CD4-positive, alpha-beta T cell treated with Interleukin-17A for 4 hours (primary cell): ENCODE measurements at places on chromosomes 12 and 14.

DNA sequence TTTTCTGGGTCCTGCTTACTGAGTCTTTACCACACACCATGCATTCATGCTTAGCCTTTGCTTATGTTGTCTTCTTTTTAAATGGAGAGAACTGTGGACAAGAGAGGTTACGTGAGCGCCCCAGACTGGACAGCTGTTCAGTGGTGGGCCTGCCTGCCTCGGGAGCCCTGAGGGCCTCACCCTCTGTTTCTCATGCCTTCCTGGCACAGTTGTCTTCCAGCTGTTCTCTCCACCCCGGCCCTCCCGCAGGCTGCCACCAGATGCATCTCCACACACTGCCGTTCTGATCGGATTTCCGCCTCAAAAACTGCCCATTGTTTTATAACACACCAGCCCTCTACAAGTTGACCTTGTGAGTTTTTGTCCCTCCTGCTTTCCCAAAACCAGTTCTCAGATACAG, 100.8 kb downstream of the SAMD4A start:
- no peak for DNase-seq

DNA sequence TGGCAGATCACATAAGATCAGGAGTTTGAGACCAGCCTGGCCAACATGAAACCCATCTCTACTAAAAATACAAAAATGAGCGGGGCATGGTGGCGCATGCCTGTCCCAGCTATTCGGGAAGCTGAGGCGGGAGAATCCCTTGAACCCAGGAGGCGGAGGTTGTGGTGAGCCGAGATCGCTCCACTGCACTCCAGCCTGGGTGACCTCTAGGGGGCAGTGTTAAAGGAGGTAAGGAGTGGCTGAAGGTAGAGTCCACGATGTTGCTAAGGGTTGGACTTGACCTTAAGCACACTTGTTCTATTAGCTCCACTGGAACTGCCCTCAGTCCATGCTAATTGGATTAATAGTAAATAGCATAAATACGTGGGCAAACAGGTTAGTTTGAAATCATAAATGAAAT, 62.4 kb upstream of the PSMC1 start:
- DNase-seq: peak; percentile 16

DNA sequence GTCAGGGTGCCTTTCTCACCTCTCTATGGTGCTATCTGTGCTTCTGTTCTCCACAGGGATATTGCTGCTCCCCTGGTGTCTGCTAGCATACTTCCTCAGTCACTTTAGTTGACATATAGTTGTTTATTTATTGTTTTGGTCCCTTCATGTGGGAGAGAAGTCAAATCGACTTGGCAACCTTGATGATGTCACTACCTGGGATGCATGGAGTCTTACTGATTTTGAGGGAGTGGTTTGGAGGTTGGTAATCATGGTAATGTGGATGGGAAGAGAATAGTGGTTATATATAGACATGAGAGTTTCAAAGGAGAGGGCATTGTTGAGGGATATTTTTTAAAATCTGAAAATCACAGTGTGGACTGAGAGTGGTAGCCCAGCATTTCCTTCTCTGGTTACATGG, 73.6 kb upstream of the FBXO33 start:
- DNase-seq: no peak

GRCh38 chr14:24892497-24893051, 157.4 kb downstream of the STXBP6 start:
- no peak for DNase-seq

GRCh38 chr12:109894939-109895338, 5.1 kb upstream of the TCHP start:
- DNase-seq: no peak

DNA sequence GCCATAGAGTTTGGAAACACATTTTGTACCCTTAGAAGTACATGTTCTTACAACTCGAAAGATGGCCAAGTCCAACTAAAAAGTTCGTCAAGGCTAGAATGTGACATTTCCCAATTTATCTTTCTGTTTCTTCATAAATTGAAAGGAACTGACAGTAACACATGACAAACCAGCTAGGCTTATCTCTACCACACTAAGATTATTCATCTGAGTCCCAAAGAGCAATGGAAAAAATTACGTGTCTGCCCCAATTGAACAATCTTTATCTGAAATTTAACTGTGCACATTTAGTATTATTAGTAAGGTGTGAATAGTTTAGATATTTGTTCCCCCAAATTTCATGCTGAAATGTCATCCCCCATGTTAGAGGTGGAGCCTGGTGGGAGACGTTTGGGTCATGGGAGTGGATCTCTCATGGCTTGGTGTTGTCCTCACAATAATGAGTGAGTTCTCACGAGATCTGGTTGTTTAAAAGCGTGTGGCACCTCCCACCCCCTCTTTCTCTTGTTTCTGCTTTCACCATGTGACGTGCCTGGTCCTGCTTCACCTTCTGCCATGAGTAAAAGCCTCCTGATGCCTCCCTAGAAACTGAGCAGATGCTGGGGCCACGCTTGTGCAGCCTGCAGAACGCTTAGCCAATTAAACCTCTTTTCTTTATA, 13.3 kb downstream of the CPM start:
- DNase-seq: no peak

- no peak for DNase-seq
These were observed 20.4 kb upstream of the FBXO33 start for GRCh38 chr14:39452680-39453079.

DNA sequence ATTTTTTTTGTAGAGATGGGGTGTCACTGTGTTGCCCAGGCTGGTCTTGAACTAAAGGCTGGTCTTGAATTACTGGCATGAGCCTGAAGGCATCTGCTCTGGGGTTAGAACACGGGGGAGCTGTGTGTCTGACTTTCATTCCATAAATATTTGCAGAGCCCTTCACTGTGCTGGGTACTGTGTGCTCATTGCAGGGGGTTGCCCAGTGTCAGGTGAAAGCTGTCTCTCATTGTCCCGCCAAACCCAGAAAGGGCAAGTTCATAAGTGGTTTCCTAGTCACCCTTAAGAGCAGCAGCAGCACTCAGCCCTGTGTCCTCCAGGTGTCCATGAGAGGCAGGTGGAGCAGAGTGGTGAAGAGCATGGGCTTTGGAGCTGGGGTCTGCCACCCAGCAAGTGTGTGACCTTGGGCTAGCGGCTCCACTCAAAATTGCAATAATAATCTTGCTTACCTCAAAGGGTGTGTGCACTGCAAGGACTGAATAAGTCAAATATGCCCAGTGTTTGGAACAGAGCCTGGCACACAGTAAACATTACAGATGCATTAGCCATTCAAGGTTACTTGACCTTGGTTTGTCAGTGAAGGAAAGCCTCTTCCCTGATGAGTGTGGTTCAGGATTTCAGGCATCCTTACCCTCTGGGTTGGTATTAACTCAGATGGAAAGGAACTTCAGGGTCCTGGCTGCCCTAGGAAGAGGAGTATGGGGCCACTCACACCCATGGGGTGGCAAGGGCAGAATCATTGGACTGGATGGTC, 4.4 kb upstream of the SMIM41 start:
- DNase-seq: no peak

- DNase-seq: no peak
These were observed 862.2 kb downstream of the RPS29 start for GRCh38 chr14:48723841-48724495.

DNA sequence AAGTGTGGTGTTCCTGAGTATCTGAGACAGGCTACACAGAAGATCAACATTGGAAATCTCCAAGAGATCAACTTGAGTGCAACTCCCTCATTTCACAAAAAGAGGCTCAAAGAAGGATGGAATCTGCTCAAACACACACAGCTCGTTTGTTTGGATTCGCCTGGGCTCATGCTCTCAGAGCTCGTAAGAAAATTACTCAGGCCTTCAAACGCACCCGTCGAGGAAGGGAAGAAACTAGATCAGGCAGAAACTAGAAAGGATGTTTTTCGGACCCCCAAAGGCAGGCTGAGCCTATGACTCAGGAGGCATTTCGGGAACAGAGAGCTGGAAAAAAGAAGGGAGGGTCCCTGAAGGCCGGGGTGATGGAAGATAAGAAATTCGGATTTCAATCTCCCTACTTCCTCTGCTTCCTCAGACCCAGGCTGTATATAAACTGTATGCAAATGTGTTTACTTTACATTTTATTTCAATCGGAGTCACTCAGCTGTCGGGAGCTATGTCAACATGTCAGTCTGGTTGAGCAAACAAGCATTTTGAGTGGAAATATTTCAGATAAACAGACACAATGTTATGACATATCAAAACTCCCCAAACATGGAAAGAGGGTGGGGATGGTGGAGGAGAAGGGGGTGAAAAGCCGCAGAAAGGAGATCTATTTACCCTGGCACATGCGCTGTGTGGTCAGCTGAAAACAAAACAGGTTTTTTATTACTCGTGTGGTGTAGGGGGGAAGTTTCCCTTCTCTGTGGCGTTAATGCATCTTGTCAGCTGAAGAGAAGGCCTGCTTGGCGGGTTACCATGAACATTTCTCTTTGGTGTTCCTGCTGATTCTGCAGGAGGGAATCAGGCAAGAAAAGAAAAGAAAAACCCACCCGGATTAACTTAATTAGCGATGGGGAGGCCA, 129.1 kb upstream of the TBX3 start:
- DNase-seq: no peak

DNA sequence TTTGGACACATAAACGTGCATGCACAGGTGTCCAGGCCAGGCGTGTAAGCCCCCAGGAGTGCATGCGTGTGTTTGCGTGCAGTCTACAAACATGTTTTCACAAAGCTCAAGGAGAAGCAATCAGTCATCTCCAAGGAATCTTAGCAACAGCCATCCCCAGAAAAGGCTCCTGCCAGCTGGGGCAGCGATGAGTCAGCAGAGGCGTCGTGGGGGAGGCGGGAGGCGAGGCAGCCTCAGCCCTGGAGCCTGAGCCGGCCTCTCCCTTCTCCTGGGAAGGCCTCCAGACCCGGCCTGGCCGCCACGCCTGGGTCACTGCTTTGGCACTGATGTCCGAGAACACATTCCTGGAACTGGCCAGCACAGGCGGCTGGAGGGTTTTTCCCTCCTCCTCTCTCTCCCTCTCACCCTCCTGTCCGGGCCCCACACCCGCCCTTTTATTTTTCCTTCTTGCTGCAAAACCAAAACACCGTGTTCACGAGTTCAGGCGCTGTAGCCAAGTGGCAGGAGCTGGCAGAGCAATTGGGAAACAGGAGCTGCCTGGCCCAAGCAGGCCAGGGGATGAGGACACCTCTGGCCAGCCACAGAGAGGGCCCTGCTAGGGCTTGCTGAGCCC, 92.7 kb downstream of the LRRC74A start:
- DNase-seq: peak; percentile 27

DNA sequence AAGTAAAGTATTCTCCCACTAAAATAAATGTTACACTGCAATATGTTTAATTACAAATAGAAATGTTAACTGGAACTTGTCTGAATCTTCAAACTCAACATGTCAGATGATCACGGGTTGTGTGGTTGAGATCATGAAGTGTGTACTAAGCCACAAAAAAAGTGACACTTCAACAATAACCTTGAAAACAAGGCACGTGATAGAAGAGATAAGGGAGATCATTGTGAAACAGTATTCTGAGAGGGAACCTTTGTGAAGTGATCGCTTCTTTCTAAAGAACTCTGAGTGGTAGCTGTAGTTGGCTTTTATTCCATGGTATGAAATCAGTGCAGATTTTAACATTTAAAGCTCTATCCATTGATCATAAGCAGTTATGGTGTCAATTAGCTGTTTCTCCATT, 60.0 kb downstream of the LIN52 start:
- DNase-seq: no peak

- no peak for DNase-seq
These were observed 369.0 kb upstream of the TMTC1 start for GRCh38 chr12:30152705-30153104.

GRCh38 chr14:38944691-38945090, 158.3 kb downstream of the SEC23A start:
- DNase-seq: no peak

DNA sequence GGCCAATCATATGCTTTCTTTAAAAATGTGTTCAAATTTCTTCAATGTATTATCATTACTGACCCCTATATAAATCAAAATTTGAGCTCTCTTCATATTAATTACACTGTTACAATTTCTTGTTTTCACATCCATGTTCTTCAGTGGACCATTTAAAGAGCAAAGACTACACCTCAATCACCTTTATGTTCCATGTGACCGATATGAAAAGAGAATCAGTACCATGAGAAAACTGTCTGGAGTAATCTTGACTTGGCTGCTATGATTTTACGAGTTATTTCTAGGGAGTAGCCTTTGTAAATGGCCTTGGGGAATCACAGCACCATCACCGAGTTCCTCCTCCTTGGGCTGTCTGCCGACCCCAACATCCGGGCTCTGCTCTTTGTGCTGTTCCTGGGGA, at the start of gene OR8S1:
TSS of gene OR8S1 (plus strand) at position 301 of the 400 bp plus-strand sequence. CDS start at position 301, 0 bp downstream.
- DNase-seq: no peak

- no peak for DNase-seq
These were observed 51.6 kb downstream of the EFCAB11 start for GRCh38 chr14:89902881-89903280.

GRCh38 chr14:91413547-91414474, 3.8 kb downstream of the CCDC88C start:
- peak; percentile 61 for DNase-seq

- no peak for DNase-seq
These were observed 149.9 kb downstream of the NRXN3 start for GRCh38 chr14:78319887-78320635.

DNA sequence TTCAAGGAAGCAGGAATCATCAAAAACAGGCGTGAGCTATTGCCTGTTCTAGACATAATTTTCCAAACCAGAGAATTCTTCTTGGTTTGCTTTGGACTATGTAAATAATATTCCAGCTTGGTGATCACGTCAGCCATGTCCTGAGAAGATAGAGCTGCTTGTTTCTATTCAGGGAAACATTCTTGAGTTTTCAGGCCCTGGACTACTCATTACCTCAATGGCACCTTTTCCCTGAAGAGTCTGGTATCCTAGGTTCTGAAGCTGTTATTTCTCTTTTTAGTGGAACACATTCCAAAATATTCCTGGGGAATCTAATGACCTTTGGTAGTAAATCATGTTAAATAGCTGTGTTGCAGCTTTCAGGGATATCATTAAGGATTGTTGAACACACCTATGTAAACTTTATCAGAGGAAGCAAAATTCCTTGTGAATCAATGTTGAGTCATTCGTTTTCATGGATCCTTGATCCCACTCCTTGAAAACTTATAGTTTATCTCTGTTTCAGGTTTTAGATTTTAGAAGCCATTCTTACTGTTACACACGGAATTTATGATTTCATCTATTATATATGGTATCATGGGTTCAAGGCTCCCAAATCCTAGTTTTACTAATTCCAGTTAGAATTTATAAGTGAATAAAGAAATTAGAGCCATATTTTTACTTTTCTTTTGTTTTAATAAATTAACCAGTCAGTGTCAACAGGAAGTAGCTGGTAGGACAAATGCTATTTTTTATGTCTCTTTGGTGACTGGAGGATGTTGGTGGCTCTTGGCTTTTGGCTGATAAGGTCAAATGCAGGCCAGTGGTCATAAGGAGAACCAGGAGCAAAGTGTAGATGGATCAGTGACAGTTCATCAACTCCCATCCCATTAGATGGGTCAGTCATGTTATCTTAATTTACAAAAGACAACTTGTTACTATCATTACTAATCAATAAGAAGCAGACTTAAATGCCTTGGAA, 380.1 kb downstream of the ZFP36L1 start:
- DNase-seq: no peak

- DNase-seq: no peak
These were observed 883.7 kb upstream of the TMEM132C start for GRCh38 chr12:127383281-127383680.
